Activated CD4-positive, CD25-positive, alpha-beta regulatory T cell treated with anti-CD3 and anti-CD28 coated beads, Interleukin-2, amount 50 U/mL, for 16 hours (primary cell): ENCODE measurements at places on chromosomes 12 and 14.

DNA sequence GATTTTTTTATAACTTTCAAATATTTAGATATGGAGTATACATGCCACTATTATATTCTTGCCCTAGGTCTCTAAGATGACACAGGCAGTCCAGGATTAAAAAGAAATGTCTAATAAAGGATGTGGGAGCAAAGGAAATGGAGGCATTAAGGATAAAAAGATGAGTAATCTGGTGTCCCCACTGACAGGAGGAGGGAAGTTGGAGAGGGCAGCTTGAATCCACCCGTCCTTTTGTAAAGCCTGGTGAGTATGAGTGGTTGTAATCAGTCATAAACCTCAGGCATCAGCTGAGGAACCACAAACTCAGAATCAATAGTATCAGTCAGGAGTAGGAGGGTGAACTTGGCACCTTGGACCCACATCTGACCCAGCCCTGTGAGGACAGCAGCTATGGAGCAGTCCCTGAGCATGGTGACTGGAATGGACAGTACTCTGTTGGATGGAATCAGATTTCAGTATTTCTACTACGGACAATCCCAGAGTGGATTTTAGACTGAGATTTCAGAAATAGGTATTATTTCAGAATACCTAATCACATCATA lies 100.5 kb downstream of the EXOC5 start:
- DNase-seq = no peak

GRCh38 chr12:109358154-109358869 lies 10.6 kb downstream of the MYO1H start:
- DNase-seq = no peak

DNA sequence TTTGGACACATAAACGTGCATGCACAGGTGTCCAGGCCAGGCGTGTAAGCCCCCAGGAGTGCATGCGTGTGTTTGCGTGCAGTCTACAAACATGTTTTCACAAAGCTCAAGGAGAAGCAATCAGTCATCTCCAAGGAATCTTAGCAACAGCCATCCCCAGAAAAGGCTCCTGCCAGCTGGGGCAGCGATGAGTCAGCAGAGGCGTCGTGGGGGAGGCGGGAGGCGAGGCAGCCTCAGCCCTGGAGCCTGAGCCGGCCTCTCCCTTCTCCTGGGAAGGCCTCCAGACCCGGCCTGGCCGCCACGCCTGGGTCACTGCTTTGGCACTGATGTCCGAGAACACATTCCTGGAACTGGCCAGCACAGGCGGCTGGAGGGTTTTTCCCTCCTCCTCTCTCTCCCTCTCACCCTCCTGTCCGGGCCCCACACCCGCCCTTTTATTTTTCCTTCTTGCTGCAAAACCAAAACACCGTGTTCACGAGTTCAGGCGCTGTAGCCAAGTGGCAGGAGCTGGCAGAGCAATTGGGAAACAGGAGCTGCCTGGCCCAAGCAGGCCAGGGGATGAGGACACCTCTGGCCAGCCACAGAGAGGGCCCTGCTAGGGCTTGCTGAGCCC lies 92.7 kb downstream of the LRRC74A start:
- DNase-seq = no peak

GRCh38 chr14:84436528-84436927 lies 1093.4 kb upstream of the FLRT2 start:
- DNase-seq = no peak

DNA sequence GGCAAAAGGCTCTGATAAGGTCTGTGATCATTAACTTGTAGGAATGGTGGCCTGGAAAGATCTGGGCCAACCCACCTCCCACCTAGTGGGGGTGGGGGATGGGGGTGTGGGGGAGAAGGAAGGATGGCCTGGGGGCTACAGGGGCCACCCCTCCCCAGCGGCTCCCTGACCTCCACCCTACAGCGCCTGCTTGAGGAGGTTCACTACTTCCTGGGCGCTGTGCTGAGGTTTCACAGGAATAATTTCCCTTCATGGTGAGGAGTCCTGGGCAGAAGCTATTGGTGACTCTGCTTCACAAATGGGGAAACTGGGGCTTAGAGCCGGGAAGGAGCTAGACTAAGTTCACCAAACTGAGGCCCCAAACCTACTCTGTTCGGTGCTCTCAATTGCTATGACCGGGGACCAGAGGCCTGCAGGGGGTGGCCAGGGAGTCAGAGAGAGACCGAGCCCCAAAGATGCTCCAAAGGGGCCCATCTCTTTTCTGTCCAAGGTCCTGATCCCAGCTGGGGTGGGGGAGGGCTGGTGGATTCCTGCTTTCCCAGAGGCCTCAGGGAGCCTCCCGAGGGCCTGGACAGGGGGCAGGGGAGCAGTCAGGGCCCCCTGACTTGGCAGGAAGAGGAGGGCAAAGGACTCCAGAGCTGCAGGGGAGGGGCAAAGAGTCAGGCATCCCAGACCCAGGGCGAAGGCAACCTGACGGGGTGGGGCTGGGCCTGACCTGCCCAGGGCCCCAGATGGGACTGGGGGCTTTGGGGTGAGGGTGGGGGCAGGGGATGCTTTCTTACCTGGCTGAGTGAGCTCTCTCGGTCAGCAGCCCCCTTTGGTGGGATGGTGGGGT lies 1.7 kb downstream of the HNF1A start:
- no peak for DNase-seq

DNA sequence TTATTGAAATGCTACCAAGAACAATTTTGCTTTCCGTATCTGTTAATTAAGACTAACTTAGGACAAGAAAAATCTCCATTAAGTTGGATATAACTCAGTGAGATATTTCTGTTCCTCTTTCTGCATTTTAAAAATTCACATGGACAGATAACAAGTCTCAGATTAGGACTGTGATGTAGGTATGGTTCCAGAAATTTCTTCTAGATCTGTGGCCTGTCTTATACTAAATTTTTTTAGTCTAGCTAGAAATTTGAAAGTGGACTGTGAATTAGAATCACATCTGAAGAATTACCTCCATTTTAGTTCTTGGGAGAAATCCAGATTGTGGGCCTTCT lies 41.6 kb downstream of the USP15 start:
- DNase-seq = no peak

DNA sequence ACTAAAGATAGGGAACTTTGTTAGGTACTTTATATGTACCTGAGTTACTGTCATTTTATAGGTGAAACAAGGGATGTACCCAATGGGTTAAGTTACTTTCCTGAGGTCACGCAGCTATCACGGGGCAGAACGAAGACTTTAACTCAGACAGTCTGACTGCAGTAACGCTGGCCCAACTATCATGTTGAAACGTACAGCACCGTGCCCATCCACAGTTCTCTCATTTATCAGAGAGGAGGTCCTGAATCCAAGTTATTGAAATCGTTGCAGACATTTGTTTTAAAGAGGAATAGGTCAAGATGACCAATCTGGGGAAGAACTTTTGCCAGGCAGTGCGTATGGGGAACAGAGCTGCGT lies 587 bp upstream of the C12orf75 start:
- no peak for DNase-seq

DNA sequence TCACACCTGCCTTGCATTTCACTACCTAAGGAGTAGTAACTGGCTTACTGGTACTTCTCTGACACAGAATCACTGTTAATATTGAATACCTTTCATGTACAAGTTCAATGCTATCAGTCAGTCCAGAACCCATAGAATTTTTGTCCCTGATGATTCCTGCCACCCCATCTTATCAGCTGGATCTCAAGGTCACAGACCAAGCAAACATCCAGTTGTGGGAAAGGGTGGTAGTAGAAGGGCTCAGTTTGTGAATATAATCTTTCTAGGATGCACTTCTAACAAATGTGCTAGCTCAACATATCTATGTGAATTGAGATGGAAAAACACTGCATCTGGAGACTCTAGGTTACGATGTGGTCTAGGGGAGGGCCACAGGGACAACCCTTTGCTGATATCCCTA lies 14.1 kb downstream of the PPP1CC start:
- no peak for DNase-seq

- no peak for DNase-seq
Measured at GRCh38 chr14:92729634-92730358, 18.6 kb downstream of the LGMN start.

DNA sequence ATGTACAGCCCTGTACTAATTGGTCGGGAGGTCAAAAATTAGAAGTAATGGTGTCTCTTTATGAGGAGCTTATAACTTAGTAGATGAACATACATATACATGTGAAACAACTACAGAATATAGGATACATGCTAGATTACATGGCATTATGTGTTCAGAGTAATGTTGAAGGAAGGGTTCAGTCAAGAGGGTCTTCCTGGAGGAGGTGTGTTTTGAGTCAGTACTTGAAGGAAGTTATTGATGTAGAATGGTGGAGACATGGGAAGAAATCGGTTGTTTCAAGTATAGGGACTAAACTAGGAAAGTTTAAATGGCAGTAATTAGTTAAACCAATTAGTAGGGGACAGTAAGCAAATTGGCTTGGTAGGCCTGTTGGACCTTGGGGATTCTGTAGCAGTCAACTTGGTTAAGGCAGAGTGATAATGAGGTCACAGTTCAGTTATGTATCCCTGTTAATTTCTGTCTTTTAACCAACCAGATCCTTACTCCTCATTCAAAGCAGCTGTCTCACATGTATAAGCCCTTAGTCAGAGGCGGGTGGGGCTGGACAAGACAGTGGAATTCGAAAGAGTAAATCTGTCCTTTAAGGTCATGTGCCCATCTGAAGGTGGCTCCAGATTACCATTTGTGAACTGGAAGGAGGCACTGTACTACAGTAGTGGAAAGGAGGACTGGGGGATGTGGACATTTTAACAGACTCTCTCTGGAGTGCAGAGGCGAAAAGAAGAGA lies 3.5 kb upstream of the ANKRD52 start:
- DNase-seq = no peak

GRCh38 chr14:56118611-56119181 lies 485 bp downstream of the PELI2 start:
- no peak for DNase-seq

GRCh38 chr12:66662729-66663128 lies 16.1 kb downstream of the GRIP1 start:
- DNase-seq = no peak

DNA sequence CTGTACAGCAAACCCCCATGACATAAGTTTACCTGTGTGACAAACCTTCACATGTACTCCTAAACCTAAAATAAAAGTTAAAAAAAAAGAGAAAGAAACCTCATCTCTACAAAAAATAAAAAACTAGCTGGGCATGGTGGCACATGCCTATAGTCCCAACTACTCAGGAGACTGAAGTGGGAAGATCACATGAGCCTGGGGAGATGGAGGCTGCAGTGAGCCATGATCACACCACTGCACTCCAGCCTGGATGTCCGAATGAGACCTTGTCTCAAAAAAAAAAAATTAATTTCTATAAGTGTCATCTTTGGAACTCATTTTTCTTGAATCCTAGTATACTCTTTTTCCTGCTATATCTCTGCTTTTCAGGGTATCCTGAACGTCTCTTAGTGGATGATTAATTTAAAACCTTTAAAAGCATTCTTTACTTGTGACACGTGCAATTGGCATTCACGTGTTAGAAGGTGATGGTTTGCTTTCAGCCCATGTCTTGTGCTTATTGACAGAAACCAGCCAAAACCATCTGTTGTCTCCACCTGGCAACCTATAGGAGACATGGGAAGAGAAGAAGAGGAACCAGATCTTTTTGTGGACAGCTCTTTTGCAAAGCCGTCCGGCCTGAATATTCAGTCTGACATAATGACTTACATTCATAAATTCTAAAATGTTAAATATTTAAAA lies 30.6 kb upstream of the PPFIBP1 start:
- DNase-seq = no peak

DNA sequence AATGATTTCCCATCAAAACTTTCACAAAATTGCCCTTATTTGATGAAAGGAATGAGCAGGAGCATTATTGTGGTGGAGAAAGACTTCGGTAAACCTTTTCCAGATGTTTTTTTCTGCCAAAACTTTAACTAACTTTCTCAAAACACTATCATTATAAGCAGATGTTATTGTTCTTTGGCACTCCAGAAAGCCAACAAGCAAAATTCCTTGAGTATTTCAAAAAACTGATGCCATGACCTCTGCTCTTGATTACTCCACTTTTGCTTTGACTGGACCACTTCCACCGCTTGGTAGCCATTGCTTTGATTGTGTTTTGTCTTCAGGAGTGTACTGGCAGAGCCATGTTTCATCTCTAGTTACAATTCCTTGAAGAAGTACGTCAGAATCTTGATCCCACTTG lies 29.7 kb upstream of the RAB21 start:
- no peak for DNase-seq

DNA sequence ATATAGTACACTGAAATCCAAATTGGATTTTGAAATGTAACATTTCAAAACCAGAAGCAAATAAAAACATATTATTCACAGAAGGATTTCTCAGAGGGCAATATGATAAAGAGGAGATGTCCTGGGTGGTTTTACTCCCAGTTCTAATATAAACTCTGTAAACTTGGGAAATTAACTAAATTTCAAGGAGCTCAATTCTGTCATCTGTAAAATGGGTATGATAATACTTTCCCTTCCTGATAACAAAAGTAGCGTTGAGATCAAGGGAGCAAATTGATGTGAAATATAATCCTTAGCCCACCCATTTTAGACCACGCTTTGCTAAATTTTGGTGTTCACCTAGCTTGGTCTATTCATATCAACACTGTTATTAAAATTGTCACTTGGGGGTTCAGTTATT lies 192.5 kb upstream of the BTG1 start:
- no peak for DNase-seq

GRCh38 chr14:93305725-93306418 lies 27.0 kb downstream of the BTBD7 start:
- no peak for DNase-seq

DNA sequence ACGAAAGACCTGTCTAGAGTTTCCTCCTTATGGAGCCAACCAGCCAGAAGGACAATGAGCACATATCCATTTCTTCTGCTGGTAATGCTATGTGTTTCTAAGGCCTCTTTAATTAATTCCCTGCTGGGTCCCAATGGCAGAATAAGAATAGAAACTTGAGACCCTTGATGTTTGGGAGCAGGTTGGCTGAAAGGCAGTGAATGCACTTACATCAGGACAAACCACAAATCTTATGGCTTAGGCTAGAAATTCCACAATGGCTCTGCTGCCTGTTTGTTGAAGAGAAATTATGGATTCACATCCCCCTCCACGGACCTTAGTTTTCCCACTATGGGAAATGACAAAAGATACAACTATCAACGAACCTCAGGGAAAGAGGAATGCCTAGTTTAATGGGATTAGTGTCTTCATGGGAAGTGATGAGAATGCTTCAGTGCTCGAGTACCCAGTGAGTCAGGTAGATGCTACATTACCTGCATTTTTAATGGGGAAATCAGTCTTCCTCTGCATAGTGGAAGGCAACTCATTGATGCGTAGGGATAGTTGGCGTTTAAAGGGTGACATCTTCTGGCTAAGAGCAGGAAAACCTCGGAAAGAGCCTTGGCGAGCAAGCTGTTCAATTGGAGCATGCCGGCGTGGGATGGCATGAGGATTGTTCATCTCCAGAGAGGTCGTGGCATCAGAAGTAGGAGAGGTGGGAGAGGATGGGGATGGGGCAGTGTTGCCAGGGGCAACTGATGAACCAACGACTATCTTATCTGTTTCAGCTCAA lies 46.5 kb downstream of the PAPLN start:
- DNase-seq = no peak
